ENCODE measurements at places on chromosomes 16 and 17. TPM values are rescaled to one million over a fixed set of nuclear protein-coding genes. Genes with fewer than 3 reads are reported as not detected.

The FSCN2 gene
- total RNA-seq: 1.4 TPM

The TOP2A gene
- 126 TPM for total RNA-seq

The SULT1A1 gene
- total RNA-seq: 0.17 TPM

The CRYM gene
- total RNA-seq: not detected

The EPOP gene
- 0.97 TPM for total RNA-seq

The PSME3IP1 gene
- total RNA-seq: 61.9 TPM

The ABCC12 gene
- total RNA-seq: not detected

The ADAD2 gene
- total RNA-seq: not detected

The HSD17B2 gene
- 0.17 TPM for total RNA-seq

The PLA2G10 gene
- total RNA-seq: not detected

The CFAP119 gene
- total RNA-seq: 5.7 TPM

The BICDL2 gene
- not detected for total RNA-seq

The RNF227 gene
- 2.2 TPM for total RNA-seq

The GNAO1 gene
- total RNA-seq: 0.07 TPM

The DLG4 gene
- total RNA-seq: 32.6 TPM

The CCDC144A gene
- total RNA-seq: 0.24 TPM

The EFCAB5 gene
- total RNA-seq: 0.99 TPM

The HEATR9 gene
- total RNA-seq: not detected

The PRSS22 gene
- total RNA-seq: not detected

The CALCOCO2 gene
- 91.4 TPM for total RNA-seq

The SLC4A1 gene
- not detected for total RNA-seq

The STXBP4 gene
- 11.9 TPM for total RNA-seq

The CLEC19A gene
- not detected for total RNA-seq

The ABI3 gene
- not detected for total RNA-seq

The INPP5K gene
- total RNA-seq: 18.2 TPM

The USP22 gene
- total RNA-seq: 219 TPM

The HOXB1 gene
- not detected for total RNA-seq

The KRT25 gene
- total RNA-seq: not detected

The UTS2R gene
- total RNA-seq: not detected

The NGFR gene
- 0.14 TPM for total RNA-seq

The PGAP3 gene
- 12.9 TPM for total RNA-seq

The C16orf89 gene
- total RNA-seq: not detected

The TBKBP1 gene
- 6.9 TPM for total RNA-seq
